NCI-H345 (cell line): ENCODE measurements at places on chromosomes 1 and 21.

DNA sequence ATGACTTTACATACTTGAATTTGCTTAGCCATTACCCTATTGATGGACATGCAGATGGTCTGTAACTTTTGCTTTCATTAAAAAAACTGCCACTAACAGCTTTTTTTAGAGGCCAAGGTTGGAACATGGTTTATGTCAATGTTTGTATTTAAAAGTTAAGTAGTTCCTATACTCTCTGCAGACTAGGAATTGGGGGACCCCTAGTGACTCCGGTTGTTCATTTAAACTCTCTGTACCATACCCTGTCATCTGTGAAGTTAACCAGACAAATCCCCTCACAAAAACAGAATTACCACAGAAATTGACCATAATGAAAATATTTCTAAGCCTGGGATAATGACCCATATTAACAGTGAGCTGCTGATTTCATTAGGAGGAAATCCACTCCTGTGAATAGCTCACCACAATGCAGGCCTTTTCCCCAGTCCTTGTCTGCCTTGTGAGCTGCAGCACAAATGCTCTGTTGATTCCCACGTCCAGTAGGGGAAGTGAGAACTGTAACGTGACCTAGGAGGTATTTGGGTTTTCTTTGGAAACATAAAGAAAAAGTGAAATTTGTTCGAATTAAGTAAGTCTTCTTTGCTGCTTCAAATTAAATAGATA is 30.2 kb upstream of the CD101 start:
- DNase-seq, result no peak

- no peak for DNase-seq
These were observed 106.6 kb downstream of the VPS13D start for GRCh38 chr1:12336413-12336812.

DNA sequence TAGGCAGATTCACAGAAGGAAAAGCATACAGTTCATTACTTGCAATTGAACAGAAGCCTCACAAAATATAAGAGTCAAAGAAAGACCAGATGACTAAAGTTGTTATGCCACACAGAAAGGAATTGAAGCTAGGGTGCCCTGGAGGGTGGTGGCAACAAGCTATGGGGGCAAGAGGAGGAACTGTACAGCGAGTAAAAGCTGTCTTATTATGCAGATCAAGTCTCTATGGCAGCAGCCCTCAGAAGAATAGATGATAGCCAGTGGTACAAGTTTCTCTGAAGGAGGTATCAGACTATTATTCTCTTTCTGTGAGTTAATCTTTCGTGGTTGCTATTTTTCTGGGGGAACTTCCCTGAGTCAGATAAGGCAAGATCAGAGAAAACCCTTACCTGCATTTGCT is 72.2 kb downstream of the C21orf91 start:
- DNase-seq, result no peak

- DNase-seq, result peak; percentile 48
These were observed 22.8 kb downstream of the KIAA1614 start for GRCh38 chr1:180935326-180936109.

GRCh38 chr1:117009132-117009531 is 7.6 kb downstream of the CD101 start:
- DNase-seq, result no peak

- DNase-seq, result no peak
These were observed at the start of gene CD1E for GRCh38 chr1:158353303-158354075. Gene CD1E (plus strand): TSS chr1:158353894. CDS start chr1:158353989, 95 bp downstream.

- peak; percentile 75 for DNase-seq
These were observed 49.1 kb downstream of the ELK4 start for GRCh38 chr1:205582471-205583291.

DNA sequence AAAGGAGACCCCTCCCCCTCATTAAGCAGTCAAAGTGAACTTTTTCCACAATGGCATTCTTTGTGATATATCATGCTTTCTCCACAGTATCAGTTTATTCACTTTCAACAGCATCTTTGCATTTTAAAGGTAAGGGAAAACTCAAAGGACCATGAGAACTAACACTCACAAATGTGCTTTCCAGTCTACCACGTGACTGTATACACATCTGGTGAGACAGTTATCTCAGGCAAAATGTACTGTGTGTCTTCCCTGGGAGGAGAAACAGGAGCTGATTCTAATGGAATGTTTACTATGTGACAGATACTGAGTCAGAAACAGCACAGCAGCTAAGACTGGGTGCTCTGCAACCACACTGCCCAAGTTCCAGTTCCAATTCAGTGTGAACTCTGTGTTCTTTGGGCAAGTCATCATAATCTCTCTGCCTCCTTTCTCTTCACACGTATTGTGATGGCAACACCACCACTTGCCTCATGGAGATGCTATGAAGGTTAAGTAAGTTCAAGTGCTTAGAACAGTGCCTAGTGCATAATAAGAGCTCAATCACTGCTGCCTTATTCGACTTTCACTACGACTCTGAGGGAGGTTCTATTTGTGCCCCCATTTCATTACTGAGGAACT is 79.0 kb downstream of the SLC45A1 start:
- DNase-seq, result no peak

DNA sequence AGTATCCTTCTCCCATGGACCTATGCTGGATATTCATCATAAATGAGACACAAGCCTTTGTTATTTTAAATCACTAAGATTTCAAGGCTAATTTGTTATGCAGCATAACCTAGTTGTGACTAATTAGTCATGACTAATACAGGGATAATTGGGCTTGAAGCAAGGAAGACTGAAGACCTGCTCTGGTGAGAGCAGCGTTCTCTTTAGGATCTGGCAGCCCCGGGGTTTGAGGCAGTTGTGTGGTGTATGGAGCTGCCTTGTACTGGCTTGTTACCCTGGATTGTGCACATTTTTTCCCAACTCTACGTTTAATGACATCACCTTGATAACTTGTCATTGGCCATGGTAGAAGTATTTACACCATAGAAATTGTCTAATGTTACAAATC is 25.7 kb upstream of the SPAG17 start:
- no peak for DNase-seq

DNA sequence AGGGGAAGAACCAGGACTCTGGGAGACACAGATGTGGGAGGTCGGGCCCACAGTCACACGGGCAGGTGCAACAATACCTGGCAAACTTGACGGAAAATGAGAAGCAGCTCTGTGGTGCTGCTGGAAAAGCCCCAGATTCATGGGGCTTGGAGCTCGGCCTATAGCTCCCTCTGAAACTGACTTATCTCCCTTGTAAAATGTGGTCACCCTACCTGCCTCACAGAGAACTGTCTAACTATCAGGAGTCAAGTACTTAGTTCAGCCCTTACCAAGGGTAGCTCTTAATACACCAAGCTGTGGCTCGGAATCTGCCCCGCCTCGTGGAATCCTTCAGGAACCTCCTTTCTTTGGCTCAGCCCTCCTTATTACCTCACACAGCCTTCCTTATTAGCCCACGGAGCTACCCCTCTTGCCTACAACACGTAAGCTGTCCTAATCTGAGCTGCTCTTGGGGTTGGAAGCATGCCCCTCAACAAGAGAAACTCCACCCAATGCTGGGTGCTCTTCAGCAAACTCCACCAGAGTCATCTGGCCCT is 68.9 kb downstream of the MRPL37 start:
- DNase-seq, result no peak
